CD4-positive, CD25-positive, alpha-beta regulatory T cell (primary cell): ENCODE measurements at places on chromosomes 3 and 15.

DNA sequence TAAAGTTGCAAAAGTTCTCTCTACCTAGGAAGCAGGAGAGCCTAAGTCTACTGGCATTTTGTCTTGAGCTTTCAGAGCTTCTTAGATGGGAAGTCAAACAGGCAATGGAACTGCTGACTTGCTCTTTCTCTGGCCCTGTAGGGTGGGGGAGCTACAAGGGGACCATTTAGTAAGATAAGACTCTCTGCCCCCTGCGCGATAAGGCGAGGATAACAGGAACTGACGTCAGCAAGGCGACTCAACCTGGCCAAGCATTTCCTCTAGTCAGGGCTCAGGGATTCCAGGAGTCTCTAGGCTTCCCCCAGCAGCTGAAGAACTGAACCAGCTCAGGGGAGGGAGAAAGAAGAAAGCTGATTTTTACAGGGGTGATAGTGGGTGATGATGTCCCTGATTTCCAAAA is 5.8 kb downstream of the RARB start:
- no peak for DNase-seq

GRCh38 chr3:101936419-101937356 is 87.4 kb downstream of the NFKBIZ start:
- peak; percentile 56 for DNase-seq

- DNase-seq, result no peak
These were observed 833.0 kb upstream of the CADM2 start for GRCh38 chr3:84125760-84126159.

DNA sequence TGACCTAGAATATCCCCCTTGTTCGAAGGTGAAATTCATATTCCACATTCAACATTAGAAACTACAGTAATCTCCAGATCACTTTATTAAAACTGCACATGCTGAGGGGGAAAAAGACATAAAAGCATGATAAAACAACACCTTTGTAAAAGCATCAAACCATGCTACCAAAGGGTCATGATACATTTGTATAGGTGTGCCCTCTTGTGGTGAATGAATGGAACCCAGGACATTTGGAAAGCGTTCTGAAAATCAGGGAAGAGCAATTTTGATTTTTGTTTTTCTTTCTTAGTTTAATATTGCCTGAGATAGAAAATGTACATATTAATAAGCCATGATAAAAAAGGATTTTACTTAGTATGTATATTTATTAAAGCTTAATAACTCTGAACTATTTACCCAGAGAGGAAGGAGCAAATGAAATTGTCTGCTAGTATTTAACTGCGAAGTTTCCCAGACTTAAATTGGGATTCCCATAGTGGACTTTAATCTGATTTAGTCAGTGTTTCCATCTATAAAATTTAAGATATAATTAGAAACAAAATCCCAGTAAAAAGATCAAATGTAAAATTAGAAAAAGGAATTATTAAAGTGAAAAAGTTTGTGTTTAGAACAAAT is 105.8 kb upstream of the ARL6 start:
- DNase-seq, result no peak

GRCh38 chr3:17087509-17087908 is 202.8 kb downstream of the PLCL2 start:
- DNase-seq, result no peak

GRCh38 chr3:120566243-120566975 is 29.7 kb upstream of the NDUFB4 start:
- no peak for DNase-seq

DNA sequence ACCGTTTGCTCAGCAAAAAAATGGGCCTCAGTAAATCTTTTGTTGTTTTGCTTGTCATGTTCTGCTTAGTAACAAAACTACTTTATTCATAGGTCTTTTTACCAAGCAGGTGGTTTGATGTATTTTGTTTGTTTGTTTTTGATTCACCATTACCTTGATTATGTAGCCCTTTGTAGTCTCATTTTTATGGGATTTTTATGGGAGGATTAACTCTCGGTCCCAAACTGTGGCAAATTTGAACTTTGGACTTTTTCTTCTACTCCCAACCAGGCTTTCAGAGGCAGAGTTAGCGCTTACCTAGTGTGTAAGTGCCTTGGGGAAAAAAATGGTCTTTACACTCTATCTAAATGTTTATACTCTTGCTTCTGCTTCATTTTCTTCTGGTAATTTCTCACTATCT is 276.7 kb upstream of the POU1F1 start:
- DNase-seq, result no peak

DNA sequence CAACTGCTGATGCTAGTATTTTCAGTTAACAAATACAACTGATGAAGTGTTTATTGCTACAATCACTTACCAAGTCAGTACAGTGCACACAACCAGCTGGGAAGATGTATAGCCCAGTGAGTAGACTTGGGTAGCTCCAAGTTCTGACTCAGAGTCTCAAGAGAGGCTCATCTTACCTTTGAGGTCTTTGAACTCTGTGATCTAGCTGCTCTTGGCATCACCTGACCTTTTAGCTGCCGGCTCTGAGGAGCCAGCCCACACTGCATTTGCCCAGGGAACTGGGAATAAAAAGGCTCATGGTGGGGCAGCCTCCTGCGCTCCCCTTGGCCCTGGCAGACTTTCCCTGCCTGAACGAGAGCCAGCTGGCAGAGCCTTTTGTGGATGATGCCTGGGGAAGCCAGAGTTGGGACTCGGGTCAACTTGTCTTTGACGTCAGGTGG is 82.6 kb downstream of the CEMIP start:
- DNase-seq, result no peak

DNA sequence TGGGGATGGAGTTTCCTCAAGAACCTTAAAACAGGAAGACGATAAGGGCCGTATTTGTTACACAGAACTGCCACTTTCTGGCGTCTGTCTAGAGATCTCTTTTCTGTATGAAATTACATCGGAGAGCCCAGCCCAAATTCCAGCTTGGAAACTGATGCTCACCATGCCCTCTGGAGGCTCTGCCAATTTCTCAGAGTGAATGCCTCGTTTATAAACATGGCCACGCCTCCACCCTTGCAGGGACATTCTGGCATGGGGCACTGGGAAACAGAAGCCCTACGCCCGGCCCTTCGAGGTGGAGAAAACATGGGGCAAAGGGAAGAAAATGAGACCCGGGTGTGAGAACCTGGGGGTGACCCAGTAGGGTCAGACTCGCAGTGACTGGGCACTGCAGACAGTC is 53.4 kb upstream of the SEC13 start:
- DNase-seq, result no peak

DNA sequence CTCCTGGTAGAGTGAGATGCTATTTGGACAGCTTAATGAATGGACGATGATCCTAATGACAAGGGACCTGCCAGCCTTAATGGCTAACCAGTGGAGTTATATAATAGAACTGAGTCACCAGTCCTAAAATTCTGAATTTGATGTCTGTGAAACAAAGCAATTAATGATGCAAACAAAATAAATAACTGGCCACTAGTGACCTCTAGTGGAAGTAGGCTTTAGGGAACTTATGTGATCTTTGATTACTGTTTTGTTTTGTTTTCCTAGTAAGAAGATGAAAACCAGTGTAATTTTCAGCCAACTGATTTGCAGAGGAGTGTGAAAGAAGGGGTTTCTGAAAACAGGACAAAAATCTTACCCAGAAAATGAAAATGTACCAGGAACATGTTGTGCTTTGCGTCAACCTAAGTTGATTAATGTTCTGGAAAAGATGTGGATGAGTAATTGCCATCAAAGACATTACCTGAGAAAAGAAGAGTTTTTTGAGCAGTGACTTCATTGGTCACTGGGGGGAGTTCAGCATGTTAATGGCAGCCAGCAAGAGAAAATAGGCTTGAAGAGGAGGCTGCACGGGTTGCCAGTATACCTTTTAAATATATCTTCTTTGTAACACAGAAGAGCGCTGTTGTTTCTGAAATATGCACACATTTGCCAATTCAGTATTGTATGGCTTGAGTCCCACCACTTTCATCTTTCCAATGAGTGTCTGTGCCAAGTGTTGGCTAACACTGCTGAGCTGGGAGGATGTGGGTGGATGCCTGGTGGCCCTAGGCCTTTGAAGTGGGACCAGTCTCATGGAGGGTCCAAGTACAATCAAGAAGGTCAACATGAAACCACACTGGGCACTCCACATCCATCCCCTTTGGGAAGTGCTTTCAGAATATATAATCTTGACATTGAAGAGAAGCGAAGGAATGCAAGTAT is 9.3 kb downstream of the VEPH1 start:
- no peak for DNase-seq

DNA sequence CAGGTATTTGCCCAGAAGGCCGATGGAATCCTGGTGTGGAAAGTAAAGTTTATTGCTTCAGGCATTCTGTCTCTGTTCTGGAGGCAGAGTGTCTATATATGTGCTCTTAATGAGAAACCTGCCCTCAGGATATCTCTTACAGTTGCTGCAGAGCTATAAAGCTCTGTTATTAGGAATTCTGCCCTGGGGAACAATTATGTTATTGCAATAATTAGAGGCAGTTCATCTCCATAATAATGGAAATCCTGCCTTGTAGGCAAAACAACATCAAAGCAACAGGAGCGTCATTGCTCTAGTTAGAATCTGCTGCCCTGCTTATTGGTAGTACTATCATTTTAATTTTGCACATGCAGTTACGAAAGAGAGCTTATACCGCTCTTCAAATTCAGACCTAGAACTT is 175.6 kb downstream of the IL5RA start:
- no peak for DNase-seq

DNA sequence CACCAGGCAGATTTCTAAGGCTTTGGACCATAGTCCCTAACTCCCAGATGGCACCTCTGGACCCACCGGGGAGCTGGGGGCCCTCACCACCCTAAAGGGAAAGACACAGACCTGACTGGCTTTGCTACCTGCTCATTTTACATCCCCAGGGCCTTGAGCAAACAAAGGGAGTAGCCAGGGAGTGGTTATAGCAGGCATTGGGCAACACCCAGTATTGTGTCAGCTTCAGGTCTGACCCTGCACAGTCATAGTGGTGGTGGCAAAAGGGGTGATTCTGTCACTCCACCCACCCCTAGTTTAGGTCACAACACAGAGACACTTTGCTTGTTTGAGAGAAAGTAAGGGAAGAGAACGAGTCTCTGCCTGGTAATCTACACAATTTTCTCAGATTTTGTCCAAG is 352.5 kb downstream of the DIPK2A start:
- no peak for DNase-seq

GRCh38 chr3:44576613-44577012 is 8.2 kb upstream of the ZNF660 start:
- DNase-seq, result no peak

DNA sequence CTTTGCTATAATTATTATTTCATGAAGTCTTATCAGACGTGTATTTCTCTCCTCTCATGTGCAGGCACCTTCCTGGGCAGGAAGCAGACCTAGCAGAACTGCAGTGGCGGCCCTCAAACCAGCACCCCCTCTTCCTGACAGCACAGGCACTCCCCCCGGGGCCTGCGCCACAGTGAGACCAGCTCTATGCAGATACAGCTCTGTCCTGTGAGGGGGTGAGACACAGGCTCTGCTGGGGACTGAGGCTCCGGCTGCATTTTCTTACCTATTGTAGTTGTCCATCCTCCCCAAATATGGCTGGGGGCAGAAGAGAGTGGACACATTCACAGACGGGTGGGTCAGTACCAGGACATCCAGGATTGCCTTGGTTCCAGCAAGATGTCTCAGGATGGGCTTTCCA is 5.0 kb downstream of the CISH start:
- DNase-seq, result peak; percentile 79

- no peak for DNase-seq
These were observed 472.7 kb upstream of the NR2F2 start for GRCh38 chr15:95857758-95858157.

GRCh38 chr3:176362191-176362731 is 835.0 kb downstream of the TBL1XR1 start:
- DNase-seq, result no peak

- peak; percentile 15 for DNase-seq
These were observed at the start of gene GCSAM for GRCh38 chr3:112132975-112133448. Gene GCSAM (minus strand): TSS chr3:112133248. CDS start chr3:112133120, 128 bp downstream.

GRCh38 chr3:80094589-80094988 is 326.8 kb upstream of the ROBO1 start:
- no peak for DNase-seq

DNA sequence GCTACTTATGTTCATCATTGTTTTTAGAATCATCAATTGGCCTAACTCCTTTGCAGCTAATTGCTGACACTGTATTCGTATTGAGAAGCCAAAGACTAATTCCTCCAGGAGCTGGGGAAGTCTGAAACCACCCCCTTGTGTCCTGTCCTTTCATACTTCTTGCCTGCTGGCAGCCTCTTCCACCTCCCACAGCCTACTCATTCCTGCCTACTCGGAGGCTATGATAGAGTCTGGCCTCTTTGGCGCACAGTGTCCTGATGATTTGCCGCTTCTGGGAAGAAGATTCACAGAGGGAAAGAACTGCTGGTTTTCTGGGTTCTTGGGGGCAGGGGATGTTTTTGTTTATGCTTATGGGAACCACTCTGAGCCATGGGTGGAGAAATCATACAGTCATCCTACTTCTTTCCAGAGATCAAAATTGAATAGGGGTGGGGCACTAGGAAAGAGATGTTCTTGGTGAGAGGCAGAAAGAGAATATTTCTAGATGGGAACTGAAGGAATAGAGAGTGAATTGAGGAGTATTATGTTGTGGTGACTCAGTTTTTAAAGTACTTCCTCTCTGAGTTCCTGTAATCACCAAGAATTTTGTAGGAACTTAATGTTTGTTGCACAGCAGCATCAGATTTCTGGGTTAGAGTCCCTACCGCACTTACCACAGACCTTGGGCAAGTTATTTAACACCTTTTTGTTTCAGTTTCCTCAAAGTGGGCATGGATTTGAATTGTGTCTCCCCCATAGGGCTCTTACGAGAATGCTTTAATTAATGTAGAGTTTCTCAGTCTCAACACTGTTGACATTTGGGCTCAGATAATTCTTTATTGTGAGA is 22.1 kb upstream of the SCAANT1 start:
- DNase-seq, result no peak

DNA sequence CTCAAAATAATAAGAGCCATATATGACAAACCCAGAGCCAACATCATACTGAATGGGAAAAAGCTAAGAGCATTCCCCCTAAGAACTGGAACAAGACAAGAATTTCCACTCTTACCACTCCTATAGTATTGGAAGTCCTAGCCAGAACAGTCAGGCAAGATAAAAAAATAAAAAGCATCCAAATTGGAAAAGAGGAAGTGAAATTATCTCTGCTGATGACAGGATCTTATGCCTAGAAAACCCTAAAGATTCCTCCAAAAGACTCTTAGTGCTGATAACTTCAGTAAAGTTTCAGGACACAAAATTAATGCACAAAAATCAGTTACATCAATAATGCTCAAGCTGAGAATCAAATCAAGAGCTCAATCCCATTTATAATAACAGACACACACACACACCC is 45.9 kb upstream of the SLC2A2 start:
- no peak for DNase-seq

DNA sequence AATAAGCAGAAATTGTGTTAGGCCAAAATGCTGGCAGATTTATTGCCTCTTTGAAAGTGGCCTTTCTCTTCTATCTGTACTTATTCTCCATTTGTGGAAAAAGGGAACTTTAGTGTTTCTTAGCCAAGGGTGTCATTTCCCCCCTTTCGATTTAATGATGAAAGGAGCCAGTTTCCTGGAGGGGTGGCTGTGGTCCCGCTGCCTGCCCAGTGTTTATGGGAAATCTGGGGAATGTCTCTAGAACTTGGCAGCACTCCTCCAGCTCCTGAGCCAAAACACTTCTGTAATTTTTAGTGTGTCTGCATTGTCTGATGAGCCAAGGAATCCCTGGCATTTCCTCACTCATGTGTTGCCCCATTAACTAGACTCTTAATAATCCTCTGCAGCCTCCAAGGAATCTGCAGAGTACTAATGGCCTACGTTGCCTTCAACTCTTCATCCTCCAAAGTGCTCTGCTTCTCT is 448.8 kb downstream of the GRM7 start:
- DNase-seq, result no peak

GRCh38 chr3:64079369-64080150 is 56.3 kb upstream of the PSMD6 start:
- DNase-seq, result no peak

- DNase-seq, result no peak
These were observed 379.1 kb upstream of the PROK2 start for GRCh38 chr3:72163809-72164634.
